ENCODE measurements at places on chromosomes 2 and 18. TPM values are rescaled to one million over a fixed set of nuclear protein-coding genes. Genes with fewer than 3 reads are reported as not detected.

The UGT1A9 gene
- not detected for total RNA-seq

DNA sequence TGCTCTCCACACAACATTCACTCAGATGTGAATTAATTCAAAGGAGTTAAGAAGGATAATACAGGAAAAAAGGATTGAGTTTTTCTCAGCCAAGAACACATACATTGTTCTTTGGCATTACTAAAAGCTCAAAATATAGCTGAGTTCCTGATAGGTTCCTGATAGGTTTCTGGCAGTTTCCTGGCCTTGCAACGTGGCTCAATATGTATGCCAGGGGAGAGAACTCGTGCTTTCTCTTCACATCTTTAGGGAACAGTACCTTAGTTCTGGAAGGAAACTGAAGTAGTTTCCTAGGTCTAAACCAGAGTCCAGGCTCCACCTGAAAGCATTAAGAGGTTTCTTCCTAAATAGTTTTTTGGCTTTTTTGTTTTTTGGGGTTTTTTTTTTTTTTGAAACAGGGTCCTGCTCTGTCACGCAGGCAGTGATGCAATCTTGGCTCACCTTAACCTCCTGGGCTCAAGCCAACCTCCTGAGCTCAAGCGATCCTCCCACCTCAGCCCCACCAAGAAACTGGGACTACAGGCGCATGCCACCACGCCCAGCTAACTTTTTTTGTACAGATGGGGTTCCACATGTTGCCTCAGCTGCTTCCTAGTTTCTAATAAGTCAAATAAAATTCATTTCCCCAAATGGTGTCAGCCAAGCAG is 42.8 kb downstream of the ESCO1 start:
- DNase-seq, result no peak

- peak; percentile 45 for DNase-seq
Observed at GRCh38 chr2:229713371-229714079, 830 bp downstream of the DNER start.

The CDH20 gene
- 17.2 TPM for total RNA-seq

DNA sequence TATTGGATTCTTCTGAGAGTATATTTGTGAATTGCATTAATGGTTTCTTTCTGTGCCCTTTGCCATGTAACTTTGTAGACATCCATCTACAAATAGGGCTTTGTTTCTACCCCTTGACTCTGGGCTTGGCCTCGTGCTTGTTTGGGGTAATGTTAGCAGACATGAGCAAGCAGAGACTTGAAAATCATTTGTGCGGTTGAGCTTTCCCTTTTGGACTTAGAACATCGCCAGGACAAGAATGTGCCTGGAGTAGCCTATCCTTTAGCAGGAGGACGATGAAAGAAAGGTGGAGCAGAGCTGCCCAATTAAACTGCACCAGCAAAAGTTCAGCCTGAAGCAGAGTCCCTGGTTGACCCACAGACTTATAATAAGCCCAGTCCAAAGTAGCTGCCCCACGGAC is 785.9 kb downstream of the EPHA4 start:
- DNase-seq, result no peak

The CHRND gene
- 0.10 TPM for total RNA-seq

The SNED1 gene
- total RNA-seq, result 23.5 TPM

DNA sequence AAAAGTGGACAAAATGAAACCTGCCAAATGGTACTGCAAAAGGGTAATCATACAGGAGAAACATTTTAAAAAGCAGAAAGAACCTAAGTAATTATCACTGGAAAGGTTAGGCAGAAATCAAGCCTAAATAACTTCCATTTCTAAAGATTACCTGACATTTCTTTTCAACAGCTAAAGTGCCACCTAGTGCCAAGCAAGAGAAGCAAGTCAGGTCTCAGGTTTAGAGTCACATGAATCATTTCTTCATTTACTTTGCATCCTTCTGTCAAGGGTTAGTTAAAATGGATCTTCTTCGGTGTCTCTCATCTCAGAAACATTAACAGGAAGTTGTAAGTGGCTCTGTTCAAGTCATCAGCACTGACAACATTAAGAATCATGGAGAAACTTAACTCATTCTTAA is 90.3 kb downstream of the AKAIN1 start:
- DNase-seq, result peak; percentile 7

- DNase-seq, result no peak
Observed at GRCh38 chr2:128986867-128987268, 668.2 kb upstream of the HS6ST1 start.

DNA sequence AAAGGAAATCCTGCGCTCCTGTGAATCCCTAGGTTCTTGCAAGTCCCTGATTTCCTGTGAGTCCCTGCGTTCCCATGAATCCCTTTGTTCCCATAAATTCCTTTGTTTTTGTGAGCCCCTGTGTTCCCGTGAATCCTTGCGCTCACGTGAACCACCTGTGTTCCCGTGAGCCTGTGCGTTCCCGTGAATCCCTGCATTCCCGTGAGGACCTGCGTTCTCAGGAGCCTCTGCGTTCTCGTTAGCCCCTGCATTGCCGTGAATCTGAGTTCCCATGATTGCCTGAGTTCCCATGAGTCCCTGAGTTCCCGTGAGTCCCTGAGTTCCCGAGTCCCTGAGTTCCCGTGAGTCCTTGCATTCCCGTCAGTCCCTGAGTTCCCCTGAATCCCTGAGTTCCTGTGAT is 71.5 kb downstream of the SNTG2 start:
- no peak for DNase-seq

DNA sequence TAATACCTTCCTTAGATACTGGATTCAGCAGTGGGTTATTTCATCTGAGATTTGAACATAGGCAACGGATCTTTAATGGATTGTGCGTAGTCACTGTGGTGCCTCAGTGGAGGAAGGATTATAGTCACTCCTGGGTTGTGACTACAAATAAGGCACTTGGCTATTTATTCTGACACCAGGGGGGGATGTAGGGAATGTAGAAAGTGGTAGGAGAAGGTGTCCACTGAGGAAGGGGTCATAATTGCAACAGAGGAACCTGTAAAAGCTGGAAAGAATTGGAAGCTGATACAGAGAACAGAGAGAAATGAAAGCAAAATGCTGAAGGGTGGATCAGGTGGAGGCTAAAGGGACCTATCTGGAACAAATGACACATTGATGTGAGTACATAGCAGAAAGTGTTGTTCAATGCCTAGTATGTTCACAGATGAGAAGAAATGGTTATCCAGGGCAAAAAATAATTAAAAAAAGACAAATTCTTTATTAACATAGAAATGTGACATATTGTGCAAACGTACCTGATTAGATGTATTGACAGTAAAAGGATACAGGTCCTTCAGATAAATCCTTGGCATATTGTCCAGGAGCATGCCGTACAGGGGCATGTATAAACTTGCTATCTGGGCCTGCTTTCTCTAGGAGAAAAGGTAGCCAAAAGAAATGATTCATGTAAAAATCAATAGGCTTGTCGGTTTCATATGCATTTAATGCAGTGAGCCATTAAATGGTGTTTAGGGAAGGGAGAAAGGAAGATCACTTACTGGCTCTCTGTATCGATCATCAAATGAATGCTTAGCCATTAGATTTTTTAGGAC is 91.2 kb upstream of the CCDC195 start:
- no peak for DNase-seq

DNA sequence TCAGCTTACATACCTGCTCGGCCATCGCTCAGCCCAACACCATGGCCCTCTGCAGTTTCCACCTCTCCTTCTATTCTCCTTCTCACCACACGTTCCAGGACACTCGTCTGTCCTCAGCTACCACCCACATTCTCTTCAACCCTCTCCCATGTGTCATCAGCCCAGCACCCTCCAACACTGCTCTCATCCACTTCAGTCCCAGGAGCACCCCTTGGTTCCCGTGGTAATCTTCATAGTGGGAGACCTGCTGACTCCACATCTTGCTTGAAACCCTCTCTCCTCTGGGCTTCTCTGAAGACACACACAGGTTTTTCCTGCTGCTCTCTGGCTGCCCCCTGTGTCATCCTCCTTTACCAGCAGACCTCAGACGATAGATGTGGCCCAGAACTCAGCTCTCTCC is 228.7 kb downstream of the GBX2 start:
- no peak for DNase-seq

GRCh38 chr2:229591611-229592010 is 122.7 kb downstream of the DNER start:
- peak; percentile 97 for DNase-seq

- no peak for DNase-seq
Observed at GRCh38 chr2:197879812-197880408, 75.5 kb downstream of the PLCL1 start.

The DRC1 gene
- 4.6 TPM for total RNA-seq

GRCh38 chr18:74380916-74381315 is 65.3 kb downstream of the C18orf63 start:
- DNase-seq, result no peak

DNA sequence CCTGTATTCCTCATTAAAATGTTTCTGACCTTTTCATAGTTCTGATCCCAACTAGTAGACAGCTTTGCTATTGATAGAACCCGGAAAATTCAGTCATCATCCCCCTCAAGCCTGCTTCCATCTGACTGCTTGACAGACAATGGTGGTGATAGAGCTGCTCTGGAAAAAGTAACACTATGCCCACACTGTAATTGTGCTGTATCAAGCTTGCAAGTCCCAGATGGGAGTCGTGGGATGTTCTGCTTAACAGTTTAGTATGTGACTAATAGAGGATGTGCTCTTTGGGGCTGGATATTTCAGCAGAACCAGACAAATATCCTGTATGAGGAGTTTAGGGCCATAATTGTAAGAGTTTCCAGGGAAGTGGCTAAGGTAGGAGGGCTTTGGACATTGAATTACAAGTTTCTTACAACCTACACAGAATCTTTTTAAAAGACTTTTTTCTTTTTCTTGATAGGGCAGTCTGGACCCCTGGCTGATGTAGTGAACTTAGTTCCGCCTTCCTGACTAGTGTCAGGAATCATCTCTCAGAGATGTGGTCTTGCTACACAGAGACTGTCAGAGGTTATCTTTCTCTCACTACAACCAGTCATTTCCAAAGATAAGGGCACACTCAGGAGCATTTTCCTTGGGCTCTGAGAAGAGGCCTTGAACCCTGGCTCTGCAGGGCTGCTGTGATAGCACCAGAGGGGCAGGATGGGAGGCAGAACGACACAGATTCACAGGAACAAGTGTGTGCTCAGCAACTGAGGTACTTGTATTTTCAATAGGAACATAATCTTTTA is 158.0 kb upstream of the RBMS1 start:
- DNase-seq, result no peak

The FHOD3 gene
- 51.8 TPM for total RNA-seq

GRCh38 chr2:127599211-127599610 is 46.7 kb upstream of the GPR17 start:
- DNase-seq, result no peak

GRCh38 chr2:28422908-28423741 is 30.5 kb downstream of the FOSL2 start:
- no peak for DNase-seq

DNA sequence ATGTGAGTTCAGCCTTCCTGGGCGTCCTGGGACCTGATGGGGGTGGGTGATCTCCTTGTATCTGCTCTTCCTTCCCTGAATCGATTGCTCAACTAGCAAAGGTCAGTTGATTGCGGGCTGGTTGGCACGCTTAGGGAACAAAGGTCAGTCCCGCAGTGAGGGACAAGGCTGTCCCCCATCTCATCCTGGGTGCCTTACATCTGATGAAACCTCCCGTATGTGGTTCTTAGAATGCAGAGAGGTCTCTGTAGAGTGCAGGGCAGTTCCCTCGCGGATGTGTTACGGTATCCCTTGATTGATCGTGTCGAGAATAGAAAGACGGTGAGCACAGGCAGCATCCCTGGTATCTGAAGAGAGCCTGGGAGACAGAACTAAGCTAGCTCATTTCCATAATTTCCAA is 56.4 kb upstream of the RBM44 start:
- no peak for DNase-seq

The PECR gene
- total RNA-seq, result 21.6 TPM

GRCh38 chr2:240791221-240791800 is 28.7 kb downstream of the KIF1A start:
- no peak for DNase-seq

- DNase-seq, result no peak
Observed at GRCh38 chr2:117058366-117058765, 756.1 kb upstream of the DDX18 start.

DNA sequence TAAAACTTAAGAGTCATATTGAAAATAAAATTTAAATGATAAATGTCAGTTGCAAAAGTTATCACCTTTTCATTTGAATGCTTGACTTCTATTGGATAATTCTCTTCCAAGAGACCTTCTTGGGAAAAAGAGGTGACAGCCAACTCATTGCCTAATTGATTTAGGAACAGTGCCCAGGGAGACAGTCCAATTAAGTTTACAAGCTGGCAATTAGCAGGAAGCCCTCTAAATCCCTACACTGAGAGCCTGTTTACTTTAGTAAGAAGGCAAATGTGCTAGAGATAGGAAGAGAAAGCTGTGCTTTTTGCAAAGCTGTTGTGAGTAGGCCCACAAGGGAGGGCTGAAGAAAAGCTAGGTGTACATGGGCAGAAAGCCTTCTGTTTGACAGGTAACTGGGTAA is 189.1 kb downstream of the WDPCP start:
- peak; percentile 87 for DNase-seq

DNA sequence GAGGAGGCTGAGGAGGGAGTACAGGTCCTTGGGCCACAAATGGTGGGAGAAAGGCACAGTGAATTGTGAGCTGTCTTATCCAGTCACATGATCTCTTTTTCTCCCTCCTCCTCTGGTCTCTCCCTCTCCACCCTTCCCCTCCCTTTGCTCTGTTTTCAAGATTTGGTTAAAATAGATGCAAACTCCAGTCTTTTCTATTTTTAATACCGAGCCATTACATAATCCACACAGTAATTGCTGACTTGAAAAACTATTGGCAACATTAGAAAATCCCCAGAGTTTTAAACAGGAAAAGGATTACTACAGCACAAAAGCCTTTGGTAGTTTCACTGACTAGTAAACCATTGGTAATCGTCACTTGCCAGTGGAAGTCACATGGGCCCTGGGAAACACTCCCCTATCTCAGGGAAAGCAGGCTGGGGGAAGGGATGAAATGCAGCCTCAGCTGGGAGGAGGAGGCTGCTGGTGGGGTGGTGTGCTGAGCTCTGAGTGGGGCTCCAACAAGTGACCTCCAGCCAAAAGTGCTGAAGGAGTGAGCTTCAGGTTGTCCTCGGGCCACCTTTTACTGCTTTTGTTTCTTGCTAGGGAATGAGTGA is 57.4 kb upstream of the PCBP1 start:
- no peak for DNase-seq

DNA sequence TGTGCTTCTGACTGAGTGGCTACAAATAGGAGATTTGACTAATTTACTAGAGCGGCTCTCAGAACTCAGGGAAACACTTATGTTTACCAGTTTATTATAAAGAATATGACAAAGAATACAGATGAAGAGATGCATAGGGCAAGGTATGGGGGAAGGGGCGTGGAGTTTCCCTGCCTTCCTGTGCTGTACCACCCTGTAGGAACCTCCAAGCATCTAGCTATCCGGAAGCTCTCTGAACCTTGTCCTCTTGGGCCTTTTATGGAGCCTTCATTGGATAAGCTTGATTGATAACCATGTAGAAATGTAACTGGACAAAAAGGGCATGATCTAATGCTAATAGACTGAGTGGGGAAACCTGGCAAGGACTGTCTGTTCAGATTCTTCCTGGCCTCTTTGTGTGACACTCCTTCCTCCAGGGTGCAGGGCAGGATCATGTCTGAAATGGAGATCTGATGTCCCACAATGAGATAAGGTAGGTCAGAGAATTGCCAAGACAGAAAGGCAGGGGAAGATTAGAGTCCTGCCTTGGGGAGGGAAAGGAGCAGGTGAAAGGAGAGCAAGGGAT is 101.8 kb upstream of the NPAS2 start:
- DNase-seq, result no peak
